ENCODE measurements at places on chromosomes 16 and 17.

DNA sequence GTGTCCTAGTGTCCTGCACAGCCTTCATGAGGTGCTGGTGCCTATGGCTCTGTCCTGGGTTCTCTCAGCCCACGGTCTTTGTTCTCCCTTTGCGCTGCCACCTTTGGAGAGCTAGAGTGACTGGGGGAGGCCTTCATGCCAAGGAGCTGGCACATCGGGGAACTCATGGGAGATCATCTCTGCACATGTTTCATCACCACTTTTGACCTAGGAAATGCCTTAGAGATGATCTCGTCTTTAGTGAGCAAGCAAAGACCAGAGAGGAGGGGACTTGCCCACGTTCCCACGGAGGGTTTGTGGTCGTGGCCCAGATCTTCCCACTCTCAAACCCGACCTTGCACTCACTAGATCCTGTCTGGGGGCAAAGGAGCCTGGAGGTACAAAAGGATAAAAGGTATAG is 23.5 kb downstream of the TBX4 start:
- DNase-seq: no peak

- DNase-seq: no peak
Measured at GRCh38 chr17:68540981-68541380, 28.8 kb downstream of the PRKAR1A start.

- DNase-seq: no peak
Measured at GRCh38 chr16:48024042-48024441, 131.8 kb downstream of the ABCC12 start.

DNA sequence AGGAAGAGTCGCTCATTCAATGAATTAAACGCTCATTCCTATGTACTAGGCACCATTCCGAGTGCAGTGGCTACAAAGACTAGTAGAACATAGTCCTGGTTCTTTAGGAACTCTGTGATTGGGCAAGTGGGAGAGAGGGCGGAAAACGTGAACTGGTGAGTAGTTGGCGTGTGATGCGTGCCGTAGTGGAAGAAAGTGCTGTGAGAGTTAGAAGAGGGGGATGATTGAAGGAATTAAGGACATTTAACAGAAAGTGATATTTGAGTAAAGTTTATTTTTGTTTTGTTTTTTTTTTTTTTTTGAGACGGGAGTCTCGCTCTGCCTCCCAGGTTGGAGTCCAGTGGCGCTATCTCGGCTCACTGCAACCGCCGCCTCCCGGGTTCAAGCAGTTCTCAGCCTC is 7.9 kb upstream of the SLFN14 start:
- no peak for DNase-seq

GRCh38 chr17:17453088-17453487 is 23.7 kb upstream of the MED9 start:
- DNase-seq: no peak

DNA sequence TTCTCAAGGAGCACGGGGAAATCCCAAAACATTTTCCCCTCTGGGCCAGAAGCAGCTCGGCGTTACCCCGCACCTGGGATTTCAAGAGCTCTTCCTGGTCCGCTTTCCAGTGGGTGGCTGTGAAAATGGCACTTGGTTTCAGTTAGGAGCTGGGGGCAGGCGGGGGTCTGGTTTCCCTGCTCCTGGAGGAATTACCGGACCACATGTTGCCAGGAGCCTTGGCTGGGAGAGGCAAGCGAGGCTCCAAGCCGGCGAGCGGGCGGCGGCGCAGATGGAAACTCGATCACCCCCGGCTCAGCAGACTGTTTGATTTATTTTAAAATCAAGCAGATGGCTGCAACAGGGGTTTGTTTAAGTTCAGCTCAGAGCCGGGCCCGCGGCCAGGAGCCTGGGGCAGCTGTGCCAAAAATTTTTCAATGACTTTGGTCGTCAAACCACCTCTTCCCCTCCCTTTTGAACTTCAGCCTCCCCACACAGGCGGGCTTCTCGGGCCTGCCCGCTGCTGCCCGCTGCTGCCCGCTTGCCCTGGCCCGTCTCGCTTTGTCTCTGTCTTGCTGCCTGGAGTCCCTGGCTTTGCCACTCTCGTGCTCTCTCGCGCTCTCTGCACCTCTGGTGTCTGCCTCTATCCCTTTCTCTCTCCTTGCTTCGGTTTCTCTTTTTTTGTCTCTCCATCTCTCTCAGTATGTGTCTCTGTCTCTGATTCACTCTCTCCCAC is 108.0 kb upstream of the CIBAR2 start:
- no peak for DNase-seq

Data from stimulated activated CD8-positive, alpha-beta memory T cell treated with anti-CD3 and anti-CD28 coated beads, Interleukin-7, amount 100 ng/mL, for 1 hour (primary cell).